ENCODE measurements at places on chromosomes 12 and 14.

DNA sequence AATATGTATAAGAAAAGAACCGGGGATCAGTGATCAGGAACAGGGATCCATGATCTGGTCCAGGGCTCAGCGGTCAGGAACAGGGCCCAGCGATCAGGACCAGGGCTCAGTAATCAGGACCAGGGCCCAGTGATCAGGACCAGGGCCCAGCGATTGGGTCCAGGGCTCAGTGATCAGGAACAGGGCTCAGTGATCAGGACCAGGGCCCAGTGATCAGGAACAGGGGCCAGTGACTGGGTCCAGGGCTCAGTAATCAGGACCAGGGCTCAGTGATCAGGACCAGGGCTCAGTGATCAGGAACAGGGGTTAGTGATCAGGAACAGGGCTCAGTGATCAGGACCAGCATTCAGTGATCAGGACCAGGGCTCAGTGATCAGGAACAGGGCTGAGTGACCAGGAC is 56.3 kb downstream of the TMEM121 start:
- no peak for DNase-seq

DNA sequence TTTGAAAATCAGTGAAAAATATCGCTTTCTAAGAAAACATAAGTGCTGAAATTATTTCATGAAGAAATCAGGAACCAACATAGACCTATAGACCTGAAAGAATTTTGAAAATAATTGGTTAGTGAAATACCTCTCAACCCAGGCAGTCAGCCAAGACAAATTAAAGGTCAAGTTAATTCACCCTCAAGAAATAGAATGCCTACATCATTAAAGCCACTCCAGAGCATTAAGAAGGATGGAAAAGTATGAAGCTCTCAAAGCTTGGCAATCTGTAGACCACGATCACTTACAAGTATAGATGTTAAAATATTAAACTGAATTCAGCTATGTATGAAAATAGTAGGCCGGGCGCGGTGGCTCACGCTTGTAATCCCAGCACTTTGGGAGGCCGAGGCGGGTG is 48.3 kb downstream of the SFSWAP start:
- DNase-seq: no peak

DNA sequence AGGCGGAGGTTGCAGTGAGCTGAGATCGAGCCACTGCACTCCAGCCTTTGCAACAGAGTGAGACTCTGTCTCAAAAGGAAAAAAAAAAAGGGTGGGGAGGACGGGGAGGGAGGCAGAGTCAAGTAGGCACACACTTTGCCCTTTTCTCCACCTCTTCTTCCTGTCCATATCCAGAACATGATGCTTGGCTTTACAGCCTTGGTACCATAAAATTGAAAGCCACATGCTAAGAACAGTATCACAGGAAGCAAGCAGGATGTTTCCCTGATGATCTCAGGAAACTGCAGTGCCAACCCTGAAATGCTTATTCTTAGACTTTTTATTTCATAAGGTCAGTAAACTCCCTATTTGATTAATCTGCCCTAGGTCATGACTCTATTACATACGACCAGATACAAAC is 32.5 kb upstream of the YAF2 start:
- no peak for DNase-seq

DNA sequence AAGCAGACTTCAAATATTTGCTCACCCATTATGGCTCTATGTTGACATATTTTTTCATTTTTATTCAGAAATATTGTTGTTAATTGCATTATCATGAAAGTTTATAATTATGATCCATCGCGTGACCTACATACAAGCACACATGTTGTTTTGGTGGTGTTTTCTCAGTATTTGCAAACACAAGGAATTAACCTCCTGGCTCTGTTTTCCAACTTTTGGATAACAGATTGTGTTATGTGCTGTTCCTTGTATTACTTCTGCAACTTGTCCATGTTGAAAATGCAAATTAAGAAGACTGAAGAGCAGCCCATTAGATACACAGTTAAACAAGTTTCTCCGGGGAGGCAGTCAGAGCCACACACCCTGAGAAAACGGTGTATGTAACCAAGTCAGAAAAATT is 201.2 kb downstream of the SEC23A start:
- no peak for DNase-seq

DNA sequence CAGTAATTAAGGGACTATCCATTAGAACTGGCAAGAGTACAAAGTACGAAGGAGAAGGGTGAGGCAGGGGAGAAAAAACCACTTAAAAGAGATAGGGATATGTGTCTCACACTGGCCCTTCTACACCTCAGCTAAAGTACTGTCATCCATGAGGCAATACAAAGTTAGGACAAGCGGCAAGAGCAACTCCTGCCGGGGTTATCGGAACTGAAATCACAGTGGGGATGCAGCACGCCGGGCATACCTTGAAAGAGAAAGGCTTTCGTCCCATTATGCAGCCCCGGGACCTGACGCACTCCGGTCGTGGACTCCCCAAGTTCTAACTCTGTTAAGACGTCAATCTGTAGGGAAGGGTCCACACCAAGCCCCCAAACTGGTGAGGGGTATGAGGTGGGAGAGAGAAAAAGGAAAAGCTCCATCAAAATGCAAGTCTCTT is 1.1 kb downstream of the NELL2 start:
- no peak for DNase-seq

- no peak for DNase-seq
Measured at GRCh38 chr12:116199160-116199706, 78.3 kb downstream of the MED13L start.

DNA sequence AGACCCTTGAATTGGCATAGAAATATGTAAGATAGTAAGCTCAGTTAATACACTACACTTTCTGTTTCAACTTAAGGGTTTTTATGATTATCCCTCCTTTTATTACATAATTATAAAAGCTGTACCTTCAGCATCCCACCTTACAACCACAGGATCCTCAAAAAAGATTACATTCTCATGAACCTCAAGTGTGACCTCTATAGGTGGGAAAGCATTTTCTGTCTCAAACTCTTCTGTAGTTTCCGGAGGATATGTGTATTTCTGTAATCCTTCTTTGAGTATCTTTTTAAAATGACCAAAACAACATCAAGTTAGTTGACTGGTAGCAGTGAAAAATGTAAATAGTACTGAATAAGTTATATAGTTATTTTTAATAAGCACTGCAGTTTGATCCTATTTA is 75.9 kb downstream of the DNAI7 start:
- DNase-seq: no peak

DNA sequence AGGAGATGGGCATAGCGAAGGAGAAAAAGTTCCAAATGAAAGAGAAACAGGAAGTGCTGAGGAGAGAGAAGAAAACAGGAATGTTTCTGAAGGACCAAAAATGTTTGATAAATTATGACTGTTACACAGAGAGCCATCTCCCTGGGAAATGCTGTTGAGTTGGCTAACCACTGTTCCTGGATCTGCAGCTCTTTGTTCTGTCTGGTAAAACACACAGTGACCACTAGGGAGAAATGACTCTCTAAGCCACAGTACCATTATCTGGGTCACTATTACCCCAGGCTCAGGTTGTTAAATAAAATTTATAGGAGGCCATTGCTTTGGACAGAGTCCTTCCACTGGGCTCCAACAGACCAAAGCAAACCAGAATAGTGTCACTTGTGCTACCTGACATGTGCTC is 219.3 kb downstream of the CRADD start:
- no peak for DNase-seq

DNA sequence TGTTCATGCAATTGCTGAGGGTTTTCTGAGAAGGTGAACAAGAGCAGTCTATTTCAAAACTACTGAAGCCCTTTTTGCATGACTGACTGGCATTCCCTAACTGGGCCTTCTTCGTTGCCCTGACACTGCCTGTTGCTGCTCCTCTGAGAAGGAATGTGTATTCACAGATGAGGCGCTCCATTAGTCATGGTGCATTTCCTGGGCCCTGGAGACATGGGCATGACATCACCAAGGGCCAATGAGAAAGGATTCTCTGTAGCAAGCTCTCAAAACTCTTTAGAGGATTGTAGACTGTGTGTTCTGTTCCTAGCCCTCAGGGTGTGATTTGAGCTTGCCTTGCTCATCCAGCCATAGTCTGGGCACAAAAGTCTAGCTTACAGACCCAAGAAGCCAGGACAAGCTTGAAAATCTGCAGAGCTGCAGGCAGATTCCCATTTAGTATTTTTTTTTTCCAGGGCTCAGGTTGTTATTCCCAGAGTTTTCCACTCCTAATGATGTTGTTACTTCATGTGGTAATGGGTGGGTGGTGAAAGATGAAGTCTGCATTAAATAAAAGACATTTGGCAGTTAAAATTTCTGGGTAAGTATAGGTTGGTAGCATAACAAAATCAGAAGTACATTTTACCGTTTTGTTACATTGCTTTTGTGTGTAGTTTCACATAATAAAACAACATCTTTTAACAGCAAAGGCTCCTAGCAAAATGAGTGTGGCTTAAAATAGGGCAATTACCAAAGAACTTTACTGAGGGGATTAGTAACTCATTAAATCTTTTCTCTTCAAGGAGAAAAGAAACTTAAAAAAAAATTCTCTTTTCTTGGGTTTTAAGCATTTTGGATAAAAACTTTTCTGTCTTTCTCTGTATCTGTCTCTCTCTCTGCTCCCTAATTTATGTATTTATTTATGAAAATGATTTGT is 318.4 kb downstream of the RAD51B start:
- DNase-seq: no peak

- DNase-seq: no peak
Measured at GRCh38 chr14:106883218-106883692, 1356.9 kb downstream of the TMEM121 start.
